ENCODE measurements at places on chromosomes 4 and X. TPM values are rescaled to one million over a fixed set of nuclear protein-coding genes. Genes with fewer than 3 reads are reported as not detected.

DCHS2 gene
- not detected for total RNA-seq

DNA sequence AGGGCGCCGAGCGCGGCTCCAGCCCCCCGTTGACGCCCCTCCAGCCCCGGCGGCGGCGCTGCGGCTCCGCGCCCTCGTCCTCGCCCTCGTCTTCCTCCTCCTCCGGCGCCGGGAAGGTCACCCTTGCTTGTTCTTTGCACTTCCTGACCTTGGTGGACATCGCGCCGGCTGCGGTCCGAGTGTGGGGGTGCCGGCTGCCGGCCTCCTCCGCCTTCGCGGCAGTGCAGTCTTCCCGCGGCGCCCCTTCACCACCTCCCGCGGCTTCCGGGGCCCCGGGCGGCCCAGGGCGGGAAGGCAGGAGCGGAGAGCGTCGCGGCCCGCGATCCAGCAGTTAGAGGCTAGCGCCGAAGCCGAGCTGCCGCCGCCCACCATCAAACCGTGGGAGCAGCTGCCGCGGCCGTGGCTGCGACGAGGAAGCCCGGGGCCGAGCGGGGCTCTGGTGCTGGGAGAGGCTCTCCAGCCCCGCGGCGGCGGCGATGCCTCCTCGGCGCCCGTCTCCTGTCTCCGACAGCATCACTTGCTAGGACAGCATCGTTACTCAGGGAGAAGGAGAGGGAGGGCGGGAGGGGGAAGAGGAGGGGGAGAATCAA is at the start of gene TRPC3:
Gene TRPC3, minus strand, starts transcription at position 540 of the 590 bp plus-strand sequence. Its CDS starts 380 bp downstream, at position 160.
- peak; percentile 46 for DNase-seq

AWAT2 gene
- total RNA-seq = not detected

DNA sequence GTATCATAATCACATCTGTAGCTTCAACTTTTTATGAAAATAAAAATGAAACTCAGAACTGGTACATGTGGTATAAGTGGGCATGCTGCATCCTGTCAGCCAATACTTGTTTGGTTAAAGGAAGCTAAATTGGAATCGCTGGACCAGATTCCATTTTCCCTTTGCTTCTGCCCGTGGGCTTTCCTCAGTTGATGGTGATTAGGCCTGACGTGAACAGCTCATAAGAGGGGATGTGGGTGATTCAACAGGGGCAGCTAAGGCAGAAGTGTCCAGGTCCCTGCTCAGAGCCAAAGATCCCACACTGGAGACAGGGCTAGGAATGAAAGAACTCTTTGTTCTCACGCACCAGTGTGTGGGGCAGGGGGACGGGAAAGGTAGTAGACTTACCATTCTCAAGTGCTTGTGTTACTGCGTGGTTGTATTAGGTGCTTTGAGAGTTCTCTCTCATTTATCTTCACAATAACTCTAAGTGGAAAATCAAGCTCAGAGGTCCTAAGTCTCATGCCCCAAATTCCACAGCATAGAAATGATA is 63.2 kb upstream of the GUCY1A1 start:
- no peak for DNase-seq

GRCh38 chr4:88771883-88772450 is 74.3 kb upstream of the NAP1L5 start:
- DNase-seq = no peak

- DNase-seq = no peak
These were observed 200.4 kb downstream of the AFAP1 start for GRCh38 chr4:7739077-7739917.

- no peak for DNase-seq
These were observed 412.2 kb upstream of the ARX start for GRCh38 chrX:25427873-25428555.

DNA sequence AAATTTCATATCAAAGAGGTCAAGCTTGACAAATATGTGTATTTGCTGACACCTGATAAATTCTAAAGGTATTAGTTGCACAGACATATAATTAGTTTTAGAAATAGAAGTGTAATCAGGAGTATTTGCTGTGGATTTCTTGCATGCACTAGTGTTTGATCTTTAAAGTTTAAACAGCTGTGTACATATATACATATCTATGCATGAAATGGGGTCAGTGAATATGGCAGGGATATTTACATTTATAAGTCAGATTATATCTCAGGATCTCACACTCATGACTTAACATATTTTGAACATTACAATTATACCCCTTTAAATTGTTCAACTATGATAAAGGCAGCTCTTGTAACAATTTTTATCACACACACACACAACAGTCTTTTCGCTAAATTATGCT is 547.4 kb upstream of the ACTRT1 start:
- no peak for DNase-seq
